ENCODE measurements at places on chromosomes 3 and 15. TPM values are rescaled to one million over a fixed set of nuclear protein-coding genes. Genes with fewer than 3 reads are reported as not detected.
A peak's percentile ranks its signal among the peaks of the same experiment; 100 is the strongest.

GRCh38 chr15:78752492-78753358 lies 58.5 kb downstream of the ADAMTS7 start:
- no peak overlapping the region for H3K4me3 ChIP-seq
- peaks cover 17% of the 10 kb centered on the region for H3K4me1 ChIP-seq
- no peaks in the 10 kb centered on the region for H3K27me3 ChIP-seq

GRCh38 chr15:57824186-57824585 lies 117.7 kb downstream of the POLR2M start:
- no peak overlapping the region for H3K4me3 ChIP-seq
- H3K36me3 ChIP-seq = no peaks in the 10 kb centered on the region
- no peaks in the 10 kb centered on the region for H3K4me1 ChIP-seq
- no peak overlapping the region for H3K27ac ChIP-seq
- H3K27me3 ChIP-seq = peaks cover 21% of the 10 kb centered on the region

DNA sequence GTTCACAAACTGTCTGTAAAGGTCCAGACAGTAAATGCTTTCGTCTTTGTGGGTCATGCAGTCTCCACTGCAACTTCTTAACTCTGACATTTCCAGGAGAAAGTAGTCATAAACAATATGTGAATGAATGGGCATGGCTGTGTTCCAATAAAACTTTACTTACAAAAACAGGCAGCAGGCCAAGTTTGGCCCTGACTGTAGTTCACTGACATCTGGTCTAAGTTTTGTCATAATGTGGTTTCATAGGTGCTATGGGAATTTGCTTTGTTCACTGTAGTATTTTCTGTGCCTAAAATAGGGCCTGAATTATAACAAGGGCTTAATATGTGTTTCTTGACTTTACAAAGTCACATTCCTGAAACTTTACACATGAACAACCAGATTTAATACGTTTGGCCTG lies 186.0 kb upstream of the KBTBD8 start:
- no peak overlapping the region for H3K27ac ChIP-seq
- DNase-seq = peak; percentile 5
- no peaks in the 10 kb centered on the region for H3K36me3 ChIP-seq

- no peak for DNase-seq
- peaks cover 71% of the 10 kb centered on the region for H3K27me3 ChIP-seq
- H3K4me3 ChIP-seq = peak within 1 kb of the TSS; percentile 61
- H3K4me1 ChIP-seq = peaks cover 4% of the 10 kb centered on the region
- H3K27ac ChIP-seq = no peak within 1 kb of the TSS
- H3K36me3 ChIP-seq = no peaks in the 10 kb centered on the region
Measured at GRCh38 chr15:51094606-51095569, at the start of gene TNFAIP8L3. TNFAIP8L3 (minus strand) TSS chr15:51094906; CDS start chr15:51094595, 311 bp downstream.

POLQ gene
- 20.1 TPM for total RNA-seq

GRCh38 chr3:119310071-119310470 lies 15.9 kb downstream of the ARHGAP31 start:
- no peaks in the 10 kb centered on the region for H3K27me3 ChIP-seq
- no peak overlapping the region for H3K4me3 ChIP-seq
- H3K36me3 ChIP-seq = peaks cover 26% of the 10 kb centered on the region
- H3K27ac ChIP-seq = no peak overlapping the region
- peaks cover 15% of the 10 kb centered on the region for H3K4me1 ChIP-seq

- no peak overlapping the region for H3K27ac ChIP-seq
- H3K36me3 ChIP-seq = no peaks in the 10 kb centered on the region
- H3K4me1 ChIP-seq = no peaks in the 10 kb centered on the region
- DNase-seq = no peak
- H3K4me3 ChIP-seq = no peak overlapping the region
Measured at GRCh38 chr15:38863381-38863780, 298.8 kb upstream of the RASGRP1 start.

DNA sequence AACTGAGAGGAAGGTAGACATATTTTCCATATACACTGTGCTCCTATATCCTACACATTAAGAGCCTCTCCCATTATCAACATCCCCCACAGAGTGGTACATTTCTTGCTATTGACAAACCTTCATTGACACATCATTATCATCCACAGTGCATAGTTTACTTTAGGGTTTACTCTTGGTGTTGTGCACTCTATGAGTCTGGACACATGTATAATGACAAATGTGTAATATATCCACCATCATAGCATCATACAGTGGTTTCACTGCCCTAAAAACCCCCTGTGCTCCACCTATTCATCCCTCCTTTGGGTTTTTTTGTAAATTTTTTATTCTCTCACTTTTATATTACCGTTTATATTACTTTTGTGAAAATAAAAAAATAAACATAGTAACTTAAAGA lies 22.2 kb upstream of the CLDN18 start:
- DNase-seq = no peak
- no peaks in the 10 kb centered on the region for H3K4me1 ChIP-seq

GRCh38 chr3:117302428-117302827 lies 592.8 kb downstream of the TUSC7 start:
- H3K4me1 ChIP-seq = no peaks in the 10 kb centered on the region
- H3K36me3 ChIP-seq = no peaks in the 10 kb centered on the region
- H3K27ac ChIP-seq = no peak overlapping the region

DNA sequence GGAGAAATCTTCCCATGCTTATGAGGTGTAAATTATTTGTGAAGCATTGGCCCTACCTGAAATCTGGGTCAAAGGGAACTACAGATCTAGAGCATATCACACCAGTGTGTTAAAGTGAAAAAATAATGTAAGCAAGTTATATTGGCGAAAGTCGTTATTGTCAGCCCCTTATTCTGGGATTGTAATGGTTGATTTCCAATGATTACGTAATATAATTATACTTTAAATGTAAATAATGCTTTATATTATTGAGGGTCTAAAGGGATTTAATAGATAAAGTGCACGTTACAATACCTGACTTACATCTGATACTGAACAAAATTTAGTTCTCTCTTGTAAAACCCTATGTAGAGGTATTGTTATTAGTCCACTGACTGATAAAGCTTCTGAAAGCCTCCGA lies 101.2 kb downstream of the NEO1 start:
- H3K4me1 ChIP-seq = no peaks in the 10 kb centered on the region
- no peak for DNase-seq
- H3K4me3 ChIP-seq = no peak overlapping the region
- no peak overlapping the region for H3K27ac ChIP-seq
- H3K27me3 ChIP-seq = no peaks in the 10 kb centered on the region

- H3K4me1 ChIP-seq = peaks cover 66% of the 10 kb centered on the region
- no peaks in the 10 kb centered on the region for H3K27me3 ChIP-seq
- H3K4me3 ChIP-seq = peak overlapping the region; percentile 75
Measured at GRCh38 chr3:152204218-152204617, 64.5 kb upstream of the MBNL1 start.

DNA sequence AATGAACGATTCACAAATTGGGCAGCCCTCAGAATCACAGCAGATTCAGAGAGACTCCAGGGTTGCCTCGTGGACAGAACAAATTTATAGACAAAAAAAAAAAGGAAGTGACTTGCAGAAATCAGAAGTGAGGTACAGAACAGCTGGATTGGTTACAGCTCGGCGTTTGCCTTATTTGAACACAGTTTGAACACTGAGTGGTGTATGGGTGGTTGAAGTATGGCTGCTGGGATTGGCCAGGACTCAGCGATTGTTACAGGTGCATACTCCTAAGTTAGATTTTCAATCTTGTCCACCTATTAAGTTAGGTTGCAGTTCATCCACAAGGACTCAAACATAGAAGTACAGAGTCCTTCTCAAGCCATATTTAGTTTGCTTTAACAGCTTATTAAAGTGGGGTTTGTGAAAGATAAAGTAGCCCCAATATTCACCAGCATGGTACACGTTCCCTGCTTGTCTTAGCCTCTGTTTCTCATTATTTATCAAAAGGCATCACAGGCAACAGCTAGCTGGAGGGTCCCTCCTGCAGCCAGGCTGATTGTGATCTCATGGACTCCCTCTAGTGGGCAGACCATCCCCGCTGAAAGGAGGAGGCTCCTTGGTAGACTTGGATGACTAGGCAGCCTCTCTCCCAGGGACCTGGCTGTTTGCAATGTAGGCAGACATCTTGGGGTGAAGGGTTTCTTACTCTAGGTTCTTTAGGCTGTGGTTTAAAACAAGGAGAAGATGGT lies 17.6 kb upstream of the ALDH1L1 start:
- H3K4me3 ChIP-seq = no peak overlapping the region
- H3K27ac ChIP-seq = no peak overlapping the region
- H3K4me1 ChIP-seq = no peaks in the 10 kb centered on the region
- peak; percentile 78 for DNase-seq

DNA sequence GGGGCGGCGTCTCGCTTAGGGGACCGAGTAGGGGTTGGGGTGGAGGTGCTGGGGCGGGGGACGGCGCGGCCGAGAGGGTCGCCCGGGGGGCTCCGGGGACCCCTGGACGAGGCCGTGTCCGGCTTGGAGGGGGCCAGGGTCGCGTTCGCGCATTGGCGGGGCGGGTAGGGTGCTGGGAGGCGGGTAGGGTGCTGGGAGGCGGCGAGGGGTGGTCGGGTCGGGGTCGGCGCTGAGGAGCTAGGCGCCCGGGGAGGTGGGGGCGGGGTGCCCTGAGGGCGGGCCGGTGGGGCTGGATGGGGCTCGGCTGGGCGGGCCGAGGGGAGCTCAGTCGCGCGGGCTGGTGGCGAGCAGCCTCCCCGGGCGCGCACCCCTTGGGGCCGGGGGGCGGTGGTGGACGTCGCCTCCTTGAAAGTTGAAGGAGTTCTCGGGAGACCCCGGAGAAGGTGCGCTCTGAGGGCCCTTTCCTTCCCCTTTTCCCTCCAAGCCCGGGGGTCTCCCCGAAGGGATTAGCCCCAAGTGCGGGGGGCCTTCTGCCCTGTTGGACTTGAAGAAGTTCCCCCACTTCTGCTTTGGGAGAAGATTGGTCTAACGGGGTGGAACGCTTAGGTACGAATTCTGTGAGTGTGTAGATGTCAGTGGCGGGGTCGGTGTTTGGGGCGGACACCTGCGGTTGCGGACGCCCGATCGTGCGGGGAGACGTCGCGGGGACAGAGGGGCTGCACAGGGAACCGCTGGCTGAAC lies 543 bp downstream of the MEF2A start:
- H3K27ac ChIP-seq = peak overlapping the region; percentile 83
- peak overlapping the region; percentile 99 for H3K4me3 ChIP-seq
- DNase-seq = peak; percentile 19
- no peaks in the 10 kb centered on the region for H3K27me3 ChIP-seq

- H3K4me1 ChIP-seq = peaks cover 9% of the 10 kb centered on the region
- no peaks in the 10 kb centered on the region for H3K27me3 ChIP-seq
- no peak for DNase-seq
- H3K27ac ChIP-seq = no peak overlapping the region
- H3K4me3 ChIP-seq = no peak overlapping the region
Measured at GRCh38 chr15:79003896-79004295, 59.0 kb upstream of the CTSH start.

FEZF2 gene
- not detected for total RNA-seq

DNA sequence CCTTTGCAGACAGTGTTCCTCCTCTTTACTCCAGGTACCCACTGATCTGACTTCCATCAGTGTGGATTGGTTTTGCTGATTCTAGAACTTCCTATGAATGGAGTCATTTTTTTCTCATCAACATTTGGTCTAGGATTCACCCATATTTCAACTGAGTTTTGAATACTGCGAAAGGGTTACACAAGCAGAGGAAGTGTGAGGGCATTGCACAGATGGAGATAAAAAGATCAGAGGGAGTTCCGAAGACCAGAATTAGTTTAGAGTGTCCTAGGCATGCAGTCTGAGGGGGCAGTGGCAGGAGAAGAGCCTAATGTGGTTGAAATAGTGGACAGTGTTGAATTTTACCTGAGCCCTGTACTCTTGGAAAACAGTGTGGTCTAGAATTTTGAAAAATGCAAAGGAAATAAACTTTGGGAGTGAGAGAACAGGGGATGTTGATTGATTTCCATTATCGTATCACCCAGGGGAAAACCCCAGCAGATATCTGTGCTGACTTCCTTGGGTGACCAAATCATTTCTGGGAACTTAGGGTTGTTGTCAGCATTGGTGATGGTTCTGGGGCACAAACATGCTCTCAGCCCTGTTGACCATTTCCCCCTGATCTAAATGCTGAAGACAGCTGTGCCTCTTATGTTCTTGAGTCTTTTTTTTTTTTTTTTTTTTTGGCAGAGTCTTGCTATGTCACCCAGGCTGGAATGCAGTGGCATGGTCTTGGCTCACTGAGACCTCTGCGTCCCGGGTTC lies 327.4 kb upstream of the LRRFIP2 start:
- no peak overlapping the region for H3K27ac ChIP-seq
- DNase-seq = no peak
- H3K4me1 ChIP-seq = no peaks in the 10 kb centered on the region
- H3K4me3 ChIP-seq = no peak overlapping the region

ANKUB1 gene
- not detected for total RNA-seq

DNA sequence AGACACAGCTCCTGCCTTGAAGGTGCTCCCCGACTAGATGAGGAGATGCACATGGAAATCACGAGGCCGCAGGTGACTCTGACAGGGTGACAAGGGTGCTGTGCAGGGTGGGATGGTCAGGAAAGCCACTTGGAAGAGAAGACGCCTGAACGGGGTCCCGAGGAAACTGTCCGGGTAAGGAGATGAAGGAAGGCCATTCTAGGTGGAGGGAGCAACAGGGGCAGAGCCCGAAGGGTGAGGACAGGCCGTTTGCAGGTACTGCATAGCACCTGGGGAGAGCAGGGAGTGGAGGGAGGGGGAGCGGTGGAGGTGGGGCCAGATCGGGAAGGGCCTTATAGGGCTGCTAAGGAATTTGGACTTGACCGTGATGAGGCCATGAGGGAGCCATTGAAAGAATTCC lies 105.6 kb upstream of the DLG1 start:
- DNase-seq = no peak
- no peaks in the 10 kb centered on the region for H3K4me1 ChIP-seq
- no peak overlapping the region for H3K27ac ChIP-seq
- H3K4me3 ChIP-seq = no peak overlapping the region
- H3K36me3 ChIP-seq = no peaks in the 10 kb centered on the region
- peaks cover 5% of the 10 kb centered on the region for H3K27me3 ChIP-seq
